Activated B cell treated with CpG ODN at 0.5 μM for 24 hours (primary cell): ENCODE measurements at places on chromosomes 4 and X. TPM values are rescaled to one million over a fixed set of nuclear protein-coding genes. Genes with fewer than 3 reads are reported as not detected.

The ASB5 gene
- not detected in 2 replicates for total RNA-seq

The FGG gene
- not detected in 2 replicates for total RNA-seq

The FAM53A gene
- total RNA-seq, result 0.81 and 1.2 TPM in 2 replicates

The BGN gene
- not detected in 2 replicates for total RNA-seq

The MAB21L2 gene
- not detected in 2 replicates for total RNA-seq

The MED14 gene
- total RNA-seq, result 52.4 and 62.6 TPM in 2 replicates

The NDST4 gene
- total RNA-seq, result not detected in 2 replicates

The MAGED1 gene
- total RNA-seq, result 28.9 and 32.2 TPM in 2 replicates

The TMEM271 gene
- total RNA-seq, result not detected in 2 replicates

The CFAP47 gene
- not detected in 2 replicates for total RNA-seq

The SH2D1A gene
- not detected in 2 replicates for total RNA-seq

The LIAS gene
- 19.5 and 20.5 TPM in 2 replicates for total RNA-seq

The ENPEP gene
- total RNA-seq, result not detected in 2 replicates

The PCDH19 gene
- not detected in 2 replicates for total RNA-seq

The ACSL1 gene
- total RNA-seq, result 46.3 and 47.0 TPM in 2 replicates

The NDST3 gene
- total RNA-seq, result not detected in 2 replicates

The STS gene
- total RNA-seq, result 3.9 and 4.0 TPM in 2 replicates

The MEPE gene
- total RNA-seq, result not detected in 2 replicates

The AFM gene
- total RNA-seq, result not detected in 2 replicates

The C4orf50 gene
- 0.02 TPM in 1 of 2 replicates, not detected in the other for total RNA-seq

The LINC00632 gene
- total RNA-seq, result 0.07 TPM in 1 of 2 replicates, not detected in the other

The SOWAHD gene
- 9.7 and 9.9 TPM in 2 replicates for total RNA-seq

The GAGE10 gene
- not detected in 2 replicates for total RNA-seq

The VCX gene
- total RNA-seq, result not detected in 2 replicates

The EPGN gene
- total RNA-seq, result not detected in 2 replicates

The PRICKLE3 gene
- 11.8 and 13.8 TPM in 2 replicates for total RNA-seq

The GPR50 gene
- total RNA-seq, result not detected in 2 replicates

The PAK3 gene
- 0.05 TPM in 1 of 2 replicates, not detected in the other for total RNA-seq

The UNC5C gene
- total RNA-seq, result not detected in 2 replicates

The ZNF157 gene
- total RNA-seq, result 1.2 and 1.8 TPM in 2 replicates

The HEPH gene
- total RNA-seq, result not detected in 2 replicates

The MAGEB2 gene
- total RNA-seq, result not detected in 2 replicates

The MAGEA10 gene
- not detected in 2 replicates for total RNA-seq

The LGI2 gene
- total RNA-seq, result not detected in 2 replicates

The SOX3 gene
- not detected in 2 replicates for total RNA-seq

The UGT2A2 gene
- not detected in 2 replicates for total RNA-seq

The CT47B1 gene
- not detected in 2 replicates for total RNA-seq

The HMX1 gene
- total RNA-seq, result not detected in 2 replicates

The TECRL gene
- total RNA-seq, result not detected in 2 replicates

The WDR17 gene
- total RNA-seq, result 5.7 and 6.2 TPM in 2 replicates

The NWD2 gene
- not detected in 2 replicates for total RNA-seq

The TBC1D8B gene
- total RNA-seq, result 6.5 and 8.4 TPM in 2 replicates

The MAMLD1 gene
- total RNA-seq, result 1.2 and 1.4 TPM in 2 replicates

The AMELX gene
- total RNA-seq, result not detected in 2 replicates

The HSFX3 gene
- not detected in 2 replicates for total RNA-seq

The PNMA6A gene
- 0.38 and 0.44 TPM in 2 replicates for total RNA-seq

The SYTL5 gene
- total RNA-seq, result not detected in 2 replicates

The OTC gene
- total RNA-seq, result not detected in 2 replicates

The NR0B1 gene
- total RNA-seq, result not detected in 2 replicates

The OR13H1 gene
- not detected in 2 replicates for total RNA-seq

The CDX4 gene
- not detected in 2 replicates for total RNA-seq

The FAM184B gene
- 0.02 and 0.05 TPM in 2 replicates for total RNA-seq

The MAGED4 gene
- total RNA-seq, result 3.2 and 5.1 TPM in 2 replicates

The BEX2 gene
- 12.3 and 13.1 TPM in 2 replicates for total RNA-seq

The MSANTD1 gene
- total RNA-seq, result 3.4 and 5.0 TPM in 2 replicates

The LNX1 gene
- not detected in 2 replicates for total RNA-seq

The JAKMIP1 gene
- total RNA-seq, result 0.13 TPM in 1 of 2 replicates, not detected in the other

The NKX6-1 gene
- total RNA-seq, result not detected in 2 replicates

The BRS3 gene
- total RNA-seq, result not detected in 2 replicates
